ENCODE measurements at places on chromosomes 6 and 20.

GRCh38 chr6:89199579-89199978 is 17.6 kb downstream of the GABRR1 start:
- DNase-seq = no peak

DNA sequence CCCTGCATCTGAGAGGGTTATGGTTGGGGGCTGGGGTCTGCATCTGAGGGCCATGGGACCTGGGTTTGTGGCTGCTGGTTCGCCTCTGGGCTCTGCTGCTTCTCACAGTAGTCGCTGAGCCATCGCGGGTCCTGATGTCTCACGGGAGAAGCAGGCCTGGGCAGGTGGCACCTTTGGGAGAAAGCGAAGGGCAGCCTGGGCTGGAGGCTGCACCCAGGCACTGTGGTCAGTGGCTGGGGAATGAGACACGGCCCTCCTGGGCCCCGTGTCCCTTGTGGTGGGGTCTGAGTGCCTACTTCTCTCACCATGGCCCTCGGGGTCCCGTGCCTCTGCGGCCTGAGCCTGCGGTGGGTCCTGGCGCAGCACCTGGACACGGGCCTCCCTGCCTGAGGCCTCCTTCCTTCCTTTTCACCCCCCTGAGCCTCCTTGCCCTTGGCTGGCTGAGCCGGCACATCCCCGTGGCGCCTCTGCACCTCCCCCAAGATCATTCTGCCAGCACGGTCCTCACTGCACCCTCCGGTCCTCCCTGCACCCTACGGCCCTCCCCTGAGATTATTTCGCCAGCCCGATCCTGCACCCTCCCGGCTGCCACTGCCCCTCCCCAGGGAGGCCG is 206.0 kb downstream of the ERMARD start:
- DNase-seq = no peak

DNA sequence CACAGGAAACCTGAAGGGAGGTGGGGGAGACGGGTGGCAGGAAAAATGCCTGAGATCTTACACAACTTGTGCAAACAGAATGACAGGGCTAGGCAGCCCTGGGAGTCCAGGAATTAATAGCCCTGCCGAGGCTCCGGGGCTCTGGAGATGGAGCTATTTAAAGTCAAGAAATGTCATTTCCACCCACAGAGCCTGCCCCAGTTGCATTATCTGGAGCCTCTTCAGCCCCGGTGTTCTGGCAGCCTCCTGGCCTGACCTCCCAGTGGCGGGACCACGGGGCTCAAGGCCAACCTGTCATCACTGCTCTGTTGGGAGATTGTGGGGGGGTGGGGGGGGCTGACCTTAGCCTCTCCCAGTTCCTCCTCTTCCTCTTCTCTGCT is 28.5 kb upstream of the SCUBE3 start:
- no peak for DNase-seq

DNA sequence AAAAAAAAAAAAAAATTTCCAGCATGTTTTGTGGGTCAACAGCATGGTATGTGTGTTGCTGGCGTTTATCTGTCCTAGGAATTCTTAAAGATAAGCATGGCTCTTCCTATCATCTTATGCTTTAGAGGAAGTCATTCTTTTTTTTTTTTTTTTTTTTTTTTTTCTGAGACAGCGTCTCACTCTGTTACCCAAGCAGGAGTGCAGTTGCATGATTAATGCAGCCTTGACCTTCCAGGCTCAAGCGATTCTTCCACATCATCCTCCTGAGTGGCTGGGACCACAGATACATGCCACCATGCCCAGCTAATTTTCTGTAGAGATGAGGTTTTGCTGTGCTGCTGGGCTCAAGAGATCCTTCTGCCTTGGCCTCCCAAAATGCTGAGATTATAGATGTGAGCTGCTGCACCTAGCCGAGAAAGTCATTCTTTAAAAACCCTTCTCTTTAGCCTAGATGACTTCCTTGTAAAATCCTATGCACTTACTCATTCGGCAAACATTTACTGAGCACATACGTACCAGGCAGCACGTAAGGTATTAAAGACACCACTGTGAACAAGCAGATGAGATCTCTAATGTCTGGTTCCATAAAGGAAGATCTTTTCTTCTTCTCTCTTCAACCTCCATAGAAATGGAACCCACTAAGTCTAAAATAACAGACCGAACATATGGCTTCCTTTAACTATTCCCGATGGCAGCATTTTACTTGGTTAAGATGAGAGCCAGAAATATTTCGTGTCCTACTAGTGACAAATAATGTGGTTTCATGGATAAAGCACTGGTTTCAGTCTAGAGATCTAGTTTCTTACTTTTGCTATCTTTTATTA is 122.4 kb downstream of the RIN2 start:
- DNase-seq = no peak

GRCh38 chr6:45504947-45505346 is 127.2 kb upstream of the SUPT3H start:
- DNase-seq = no peak

GRCh38 chr6:110596354-110596753 is 119.9 kb upstream of the SLC22A16 start:
- no peak for DNase-seq

- DNase-seq = no peak
Measured at GRCh38 chr6:14130435-14131075, 13.0 kb downstream of the CD83 start.

- DNase-seq = no peak
Measured at GRCh38 chr6:146961831-146962230, 242.4 kb upstream of the STXBP5 start.

DNA sequence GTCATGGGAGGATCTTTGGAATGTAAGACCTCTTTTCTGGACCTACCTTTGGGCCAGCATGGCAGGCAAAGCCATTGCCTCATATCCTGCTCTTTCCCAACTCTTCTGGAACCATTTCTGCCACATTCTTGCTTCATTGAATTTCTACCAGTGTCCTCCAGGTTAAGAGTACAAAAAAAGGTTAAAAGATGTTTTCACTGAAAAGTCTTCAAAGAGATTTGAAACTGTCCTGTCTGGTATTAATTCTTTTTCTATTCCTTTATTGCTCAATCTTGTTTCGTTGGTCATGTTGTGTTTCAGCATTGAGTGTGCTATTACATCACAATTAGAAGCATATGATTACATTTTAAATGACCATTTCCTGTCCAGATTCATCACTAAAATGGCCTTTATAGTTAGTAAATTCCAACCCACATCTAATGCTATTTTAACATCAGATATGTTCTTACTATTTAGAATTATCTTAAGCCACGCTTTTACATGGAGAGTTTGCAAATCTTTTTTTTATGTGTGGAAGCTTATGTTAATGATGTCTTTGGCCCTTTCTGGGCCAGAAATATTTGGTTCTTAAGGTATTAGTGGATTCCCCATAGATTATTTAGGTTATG is 450.9 kb downstream of the GJA1 start:
- no peak for DNase-seq

GRCh38 chr6:124671324-124671723 is 290.9 kb upstream of the RNF217 start:
- DNase-seq = no peak

- DNase-seq = no peak
Measured at GRCh38 chr6:66838764-66839163, 1131.7 kb upstream of the EYS start.

Data from left hindlimb (tissue), 1 donor.